G401 (cell line): ENCODE measurements at places on chromosomes 13 and 19. TPM values are rescaled to one million over a fixed set of nuclear protein-coding genes. Genes with fewer than 3 reads are reported as not detected.

GJA3 gene
- total RNA-seq, result 2.8 and 3.6 TPM in 2 replicates

KASH5 gene
- not detected in 2 replicates for total RNA-seq

TNPO2 gene
- 43.9 and 63.1 TPM in 2 replicates for total RNA-seq

BEST2 gene
- total RNA-seq, result not detected in 2 replicates

ZNF606 gene
- 28.9 and 30.2 TPM in 2 replicates for total RNA-seq

CHAMP1 gene
- 8.6 and 18.0 TPM in 2 replicates for total RNA-seq

CHAF1A gene
- 39.4 and 46.0 TPM in 2 replicates for total RNA-seq

KIR2DL3 gene
- not detected in 2 replicates for total RNA-seq
